ENCODE measurements at places on chromosomes 6 and 20. TPM values are rescaled to one million over a fixed set of nuclear protein-coding genes. Genes with fewer than 3 reads are reported as not detected.

The RARS2 gene
- 53.8 TPM for total RNA-seq

The PTGIS gene
- 191 TPM for total RNA-seq

The MSH5 gene
- total RNA-seq: 5.4 TPM

The PGC gene
- not detected for total RNA-seq

The SLC22A23 gene
- 21.1 TPM for total RNA-seq

The PRL gene
- not detected for total RNA-seq

The ZSCAN31 gene
- 9.2 TPM for total RNA-seq

The TFAP2D gene
- not detected for total RNA-seq

The NKX2-4 gene
- total RNA-seq: not detected

The SIRPB2 gene
- total RNA-seq: not detected

The VSX1 gene
- total RNA-seq: not detected

The SPATA25 gene
- total RNA-seq: 0.28 TPM

The VNN1 gene
- total RNA-seq: under 0.01 TPM

The PDYN gene
- total RNA-seq: not detected

The PANK2 gene
- 60.0 TPM for total RNA-seq

The TNXB gene
- 10.4 TPM for total RNA-seq

The CTAGE9 gene
- not detected for total RNA-seq

The BANF2 gene
- total RNA-seq: not detected

The SLC22A16 gene
- under 0.01 TPM for total RNA-seq

The CST3 gene
- 271 TPM for total RNA-seq

The OSTM1 gene
- total RNA-seq: 97.5 TPM

The RAB32 gene
- 132 TPM for total RNA-seq

The CBLN4 gene
- not detected for total RNA-seq

The ADGB gene
- not detected for total RNA-seq

The ECT2L gene
- total RNA-seq: not detected

The CGAS gene
- total RNA-seq: 10.2 TPM

The BPIFA1 gene
- total RNA-seq: not detected

The CCN5 gene
- under 0.01 TPM for total RNA-seq

The IER3 gene
- total RNA-seq: 239 TPM

The KCNK15 gene
- total RNA-seq: 0.19 TPM

The ZNF831 gene
- not detected for total RNA-seq

The SLC17A1 gene
- total RNA-seq: not detected

The HLA-DRB1 gene
- total RNA-seq: 3.7 TPM

The TGM3 gene
- total RNA-seq: 0.19 TPM

The SIRPB1 gene
- total RNA-seq: 2.5 TPM

The NOTCH4 gene
- total RNA-seq: 1.5 TPM

The PLG gene
- not detected for total RNA-seq

The PPP1R16B gene
- total RNA-seq: 2.0 TPM

The SH3BGRL2 gene
- total RNA-seq: 2.1 TPM

The CLVS2 gene
- total RNA-seq: not detected

The PCK1 gene
- not detected for total RNA-seq

The SOX4 gene
- 16.1 TPM for total RNA-seq

The CALHM4 gene
- total RNA-seq: 0.19 TPM

The LPIN3 gene
- 7.9 TPM for total RNA-seq

The CDSN gene
- not detected for total RNA-seq

The C6orf58 gene
- total RNA-seq: 0.19 TPM

The MTRF1L gene
- 19.7 TPM for total RNA-seq

The PLCB4 gene
- total RNA-seq: 7.1 TPM

The CPXM1 gene
- 0.28 TPM for total RNA-seq

The TDRD6 gene
- total RNA-seq: under 0.01 TPM

The RAET1L gene
- total RNA-seq: not detected

The TMEM200A gene
- total RNA-seq: 124 TPM

The C20orf204 gene
- total RNA-seq: 0.77 TPM

The KCNB1 gene
- total RNA-seq: under 0.01 TPM

The SLC13A3 gene
- 0.38 TPM for total RNA-seq

The MACROD2 gene
- under 0.01 TPM for total RNA-seq
